ENCODE measurements at places on chromosomes 4 and X. TPM values are rescaled to one million over a fixed set of nuclear protein-coding genes. Genes with fewer than 3 reads are reported as not detected.

Gene AMOT
- 3.1 TPM for total RNA-seq

Gene ZXDA
- 11.5 TPM for total RNA-seq

Gene XAGE1A
- total RNA-seq = not detected

Gene PAGE1
- not detected for total RNA-seq

Gene GRPR
- 0.16 TPM for total RNA-seq

Gene WDFY3
- 0.68 TPM for total RNA-seq

Gene ABCG2
- 0.35 TPM for total RNA-seq

Gene ATP2B3
- not detected for total RNA-seq

Gene CPLX1
- total RNA-seq = 1.2 TPM

Gene TMSB15A
- total RNA-seq = not detected

Gene PAGE5
- 0.53 TPM for total RNA-seq
